AG10803 (cell line): ENCODE measurements at places on chromosomes 3 and 15.

- no peak for DNase-seq
These were observed 8.4 kb upstream of the CA12 start for GRCh38 chr15:63389902-63390670.

- DNase-seq, result no peak
These were observed 78.4 kb downstream of the WDR72 start for GRCh38 chr15:53681056-53681455.

DNA sequence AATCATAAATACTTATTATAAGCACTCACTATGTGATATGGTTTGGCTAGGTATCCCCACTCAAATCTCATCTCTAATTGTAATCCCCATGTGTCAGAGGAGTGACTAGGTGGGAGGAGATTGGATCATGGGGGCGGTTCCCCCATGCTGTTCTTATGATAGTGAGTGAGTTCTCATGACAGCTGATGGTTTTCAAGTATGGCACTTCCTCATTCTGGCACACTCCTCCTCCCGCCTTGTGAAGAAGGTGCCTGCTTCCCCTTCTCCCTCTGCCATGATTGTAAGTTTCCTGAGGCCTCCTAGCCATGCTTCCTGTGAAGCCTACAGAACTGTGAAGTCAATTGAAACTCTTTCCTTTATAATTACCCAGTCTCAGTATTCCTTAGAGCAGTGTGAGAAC lies 53.3 kb upstream of the CHMP2B start:
- DNase-seq, result no peak

- DNase-seq, result peak; percentile 69
These were observed 256.9 kb downstream of the SQOR start for GRCh38 chr15:45891766-45892165.

DNA sequence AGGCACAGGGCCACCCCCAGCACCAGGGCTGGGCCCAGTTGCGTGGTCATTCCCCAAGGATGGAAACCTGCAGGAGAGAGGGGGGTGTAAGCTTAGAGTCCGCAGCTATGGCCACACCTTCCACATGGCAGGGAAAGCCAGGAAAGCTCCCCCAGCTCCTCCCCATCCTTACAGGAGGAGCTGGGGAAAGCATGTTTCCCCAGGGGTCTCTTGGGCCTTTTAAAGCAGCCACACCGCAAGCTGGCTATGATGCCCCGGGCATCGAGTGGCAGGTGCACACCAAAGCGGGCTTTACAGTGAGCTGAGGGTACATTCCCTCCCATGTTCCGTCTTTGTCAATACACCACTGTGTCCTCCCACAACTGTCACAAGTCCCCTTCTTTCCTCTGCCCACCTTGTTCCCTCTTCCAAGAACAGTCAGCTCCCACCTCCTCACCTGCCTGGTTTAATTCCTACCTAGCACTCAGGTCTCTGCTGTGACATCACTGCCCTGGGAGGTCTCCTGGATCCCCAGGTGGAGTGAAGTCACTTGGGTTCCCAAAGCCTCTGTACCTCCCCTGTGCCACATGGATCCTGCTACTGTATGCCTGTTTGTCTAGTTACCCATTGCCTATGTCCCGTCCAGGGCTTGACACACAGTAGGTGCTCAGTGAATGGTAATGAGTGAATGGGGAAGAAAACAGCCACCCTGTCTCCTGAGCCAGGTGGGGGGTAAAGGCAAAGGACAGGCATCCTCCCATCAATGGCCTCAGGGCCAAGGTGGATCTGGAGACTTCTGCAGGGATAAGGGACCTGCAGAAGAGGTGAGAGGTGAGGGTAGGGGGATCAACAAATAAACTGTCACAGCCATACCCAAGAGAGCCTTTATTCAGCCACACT lies 3.4 kb downstream of the HYAL3 start:
- DNase-seq, result no peak

DNA sequence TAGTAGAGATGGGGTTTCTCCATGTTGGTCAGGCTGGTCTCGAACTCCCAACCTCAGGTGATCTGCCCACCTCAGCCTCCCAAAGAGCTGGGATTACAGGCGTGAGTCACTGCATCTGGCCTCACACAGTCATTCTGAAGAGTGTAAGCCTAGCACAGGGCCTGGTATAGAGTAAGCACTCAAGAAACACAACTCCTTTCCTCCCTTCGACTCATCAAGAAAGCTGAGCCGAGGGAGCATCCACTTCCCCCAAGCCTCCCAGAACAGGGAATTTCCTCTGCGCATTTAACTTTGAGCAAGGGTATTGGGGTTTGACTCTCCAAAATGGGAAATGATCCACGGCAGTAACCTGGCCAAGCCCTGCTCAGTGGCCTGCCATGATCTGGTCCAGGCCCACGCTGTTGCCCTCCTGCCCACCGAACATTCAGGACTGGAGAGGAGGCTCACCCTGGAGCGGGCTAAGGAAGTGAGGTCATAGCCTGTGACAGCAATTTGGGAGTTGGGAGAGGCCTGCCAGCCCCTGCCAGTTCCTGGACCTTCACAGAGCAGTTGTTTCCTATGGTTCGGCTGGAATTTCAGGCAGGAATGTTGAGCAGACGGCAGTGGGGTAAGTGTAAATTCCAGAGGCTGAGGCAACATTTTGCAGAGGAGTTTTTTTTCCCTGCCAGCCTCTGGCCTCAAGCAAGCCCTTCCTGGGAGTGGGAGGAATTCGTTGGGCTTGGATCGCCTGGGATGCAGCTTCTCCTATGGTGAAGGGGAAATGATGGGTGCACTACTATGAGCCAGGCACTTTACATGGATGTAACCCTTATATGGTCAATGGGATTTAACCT lies 21.2 kb upstream of the SMAD3 start:
- peak; percentile 96 for DNase-seq

DNA sequence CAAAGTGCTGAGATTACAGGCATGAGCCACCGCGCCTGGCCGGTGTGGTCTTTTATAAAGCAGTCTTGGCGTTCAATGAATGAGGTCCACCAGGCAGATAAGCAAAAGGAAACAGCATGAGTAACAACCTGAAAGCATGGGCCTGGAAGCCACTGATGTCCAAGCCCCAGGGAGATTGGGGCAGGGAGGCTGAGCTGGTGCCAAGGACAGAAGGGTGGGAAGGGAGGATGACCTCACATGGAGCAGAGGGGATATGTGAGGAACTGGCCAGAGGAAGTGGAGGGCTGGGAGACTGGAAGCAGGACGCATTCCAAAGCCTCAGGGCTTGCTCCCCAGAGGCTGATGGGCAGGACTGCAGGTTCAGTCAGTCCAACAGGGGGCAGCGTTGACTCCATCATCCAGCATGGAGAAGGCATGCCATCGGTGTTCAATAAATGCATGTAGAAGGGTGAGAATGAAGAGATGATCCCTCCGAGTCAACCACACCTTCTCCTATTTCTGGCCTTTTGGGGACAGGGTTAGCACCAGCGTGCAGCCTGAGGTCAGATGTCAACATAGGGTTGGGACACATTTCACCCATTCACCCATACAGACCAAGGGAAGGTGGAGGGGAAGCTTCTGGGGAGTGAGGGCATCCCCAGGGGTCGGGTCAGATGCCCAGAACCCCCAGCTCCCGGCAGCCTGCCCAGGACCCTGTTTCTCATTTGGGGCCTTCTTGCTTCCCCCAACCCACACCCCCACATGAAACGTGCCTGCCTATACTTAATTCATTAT lies 14.8 kb downstream of the MYL3 start:
- peak; percentile 38 for DNase-seq

- DNase-seq, result no peak
These were observed 1189.5 kb downstream of the ZPLD1 start for GRCh38 chr3:103624271-103624670.

GRCh38 chr3:16936676-16937230 lies 52.0 kb downstream of the PLCL2 start:
- no peak for DNase-seq

GRCh38 chr3:63245726-63246241 lies 32.3 kb upstream of the SYNPR start:
- no peak for DNase-seq

- no peak for DNase-seq
These were observed 375.0 kb downstream of the MECOM start for GRCh38 chr3:169288553-169288952.

GRCh38 chr15:75200765-75201615 lies 692 bp upstream of the C15orf39 start:
- no peak for DNase-seq

DNA sequence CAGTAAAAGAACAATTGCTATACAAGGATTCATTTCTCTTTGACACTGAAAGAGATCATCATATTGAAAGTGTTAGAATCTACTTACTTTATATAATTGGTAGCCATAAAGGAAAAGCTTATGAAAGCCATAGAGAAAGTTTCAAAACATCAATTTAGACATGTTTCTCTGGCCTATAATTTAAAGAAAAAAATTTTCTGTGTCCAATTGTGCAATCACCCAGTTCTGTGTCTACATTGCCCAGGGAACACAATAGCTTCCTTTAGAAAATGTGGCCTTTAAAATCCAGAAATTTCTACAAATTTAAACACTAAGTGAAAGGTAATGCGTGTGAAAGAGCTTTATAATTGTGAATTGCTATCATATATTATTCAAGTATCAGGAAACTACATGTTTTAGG lies 259.2 kb downstream of the GBE1 start:
- no peak for DNase-seq

DNA sequence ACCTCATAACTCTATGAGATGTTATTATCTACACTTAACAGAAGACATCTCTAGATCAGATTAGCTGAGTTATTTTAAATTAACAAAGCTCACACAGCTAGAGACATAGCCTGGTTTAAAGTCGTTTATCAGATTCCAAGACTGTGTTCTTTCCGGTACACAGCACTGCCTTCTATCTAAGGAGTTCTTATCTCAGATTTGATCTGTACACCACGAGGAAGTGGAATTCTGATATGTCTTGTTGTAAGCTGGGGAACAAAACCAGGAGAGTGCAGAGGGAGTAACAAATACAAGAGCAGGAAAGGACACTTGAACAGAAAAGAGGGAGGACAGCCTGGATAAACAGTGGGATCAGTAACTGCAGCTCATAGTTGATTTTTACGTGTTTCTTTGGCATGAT lies 61.7 kb upstream of the KCNMB2 start:
- DNase-seq, result no peak

DNA sequence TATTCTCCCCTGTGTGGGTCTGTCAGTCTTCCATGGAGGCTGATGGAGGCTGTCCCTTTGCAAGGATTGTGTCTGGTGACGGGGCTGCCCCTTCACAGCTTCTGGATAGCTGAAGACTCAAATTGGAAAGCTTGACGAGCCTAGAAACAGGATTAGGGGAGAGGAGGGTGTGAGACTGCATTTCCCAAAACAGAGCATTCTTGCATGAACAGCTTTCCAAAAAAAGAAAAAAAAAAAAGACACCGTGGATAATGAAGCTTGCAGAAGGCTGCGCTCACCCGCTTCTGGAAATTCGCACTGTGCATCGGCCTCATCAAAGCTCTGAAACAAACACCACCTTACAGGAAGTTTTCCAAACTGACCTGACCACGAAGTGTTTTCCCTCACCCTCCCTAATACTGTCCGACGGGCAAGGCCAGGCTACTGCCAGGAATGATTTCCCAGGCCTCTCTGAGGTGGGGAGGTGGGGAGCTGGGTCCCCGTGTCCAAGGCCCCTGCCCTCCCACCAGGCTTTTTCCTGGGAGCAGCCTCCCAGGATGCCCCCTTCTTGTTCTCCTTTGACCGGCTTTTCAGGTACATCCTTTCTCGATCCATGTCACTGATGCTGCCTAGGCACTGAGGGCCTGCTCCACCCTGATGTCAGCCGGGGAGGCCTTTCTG lies 24.9 kb upstream of the MUC4 start:
- DNase-seq, result no peak

DNA sequence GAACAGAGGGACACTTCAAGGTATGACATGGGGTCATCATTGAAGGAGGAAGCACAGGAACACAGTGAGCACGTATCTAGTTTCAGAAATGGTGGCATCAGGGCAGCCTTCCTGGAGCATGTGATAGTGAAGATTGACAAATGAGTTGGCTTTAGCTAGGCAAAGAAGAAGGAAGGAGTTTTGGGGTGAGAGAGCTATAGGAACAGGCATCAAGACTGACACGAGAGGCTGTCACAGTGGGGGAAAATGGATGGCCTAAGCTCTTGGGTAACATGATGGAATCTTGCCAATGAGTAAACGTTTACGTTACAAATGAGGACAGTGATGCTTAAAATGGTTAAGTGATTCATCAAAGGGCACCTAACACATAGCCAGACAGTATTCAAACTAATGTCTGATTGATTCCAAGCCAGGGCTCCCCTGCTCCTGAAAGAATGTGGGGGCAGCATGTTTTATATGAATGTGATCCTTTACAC lies 23.1 kb upstream of the GPR171 start:
- DNase-seq, result peak; percentile 64

- DNase-seq, result no peak
These were observed 552 bp upstream of the XYLB start for GRCh38 chr3:38345879-38346586.

DNA sequence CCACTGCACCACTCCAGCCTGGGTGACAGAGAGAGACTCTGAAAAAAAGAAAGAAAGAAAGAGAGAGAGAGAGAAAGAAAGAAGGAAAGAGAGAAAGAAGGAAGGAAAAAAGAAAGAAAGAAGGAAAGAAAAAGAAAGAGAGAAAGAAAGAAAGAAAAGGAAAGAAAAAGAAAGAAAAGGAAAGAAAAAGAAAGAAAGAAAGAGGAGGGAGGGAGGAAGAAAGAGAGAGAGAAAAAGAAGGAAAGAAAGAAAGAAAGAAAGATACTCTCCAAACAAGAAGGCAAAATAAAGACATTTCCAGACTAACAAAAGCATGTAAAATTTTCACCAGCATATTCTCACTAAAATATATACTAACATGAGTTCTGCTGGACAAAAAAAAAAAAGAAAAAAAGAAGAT lies 228.7 kb downstream of the DPH6 start:
- DNase-seq, result no peak

GRCh38 chr3:143605233-143605950 lies 242.9 kb downstream of the SLC9A9 start:
- no peak for DNase-seq

DNA sequence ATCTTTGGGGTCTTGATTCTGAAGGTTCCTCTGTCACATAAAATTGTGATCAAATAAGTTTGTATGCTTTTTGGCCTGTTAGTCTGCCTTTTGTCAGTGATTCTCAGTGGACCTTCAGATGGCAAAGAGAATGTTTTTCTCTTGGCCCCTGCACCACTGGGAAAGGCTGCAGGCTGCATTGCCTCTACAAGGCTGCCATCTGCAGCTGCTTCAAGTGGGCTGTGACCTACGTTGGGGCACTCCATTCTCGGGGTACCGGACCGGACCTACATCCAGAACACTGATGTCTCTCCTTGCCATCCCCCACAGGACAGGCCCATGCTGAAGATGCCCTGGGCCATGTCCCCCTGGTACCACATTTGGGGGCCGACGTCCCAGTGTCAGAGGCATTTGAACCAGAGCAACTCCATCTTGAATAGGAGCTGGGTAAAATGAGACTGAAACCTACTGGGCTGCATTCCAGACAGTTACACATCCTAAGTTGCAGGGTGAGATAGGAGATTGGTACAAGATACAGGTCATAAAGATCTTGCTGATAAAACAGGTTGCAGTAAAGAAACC lies 37.5 kb upstream of the MFGE8 start:
- DNase-seq, result no peak

- no peak for DNase-seq
These were observed 126.7 kb downstream of the SERPINI1 start for GRCh38 chr3:167862104-167862730.

DNA sequence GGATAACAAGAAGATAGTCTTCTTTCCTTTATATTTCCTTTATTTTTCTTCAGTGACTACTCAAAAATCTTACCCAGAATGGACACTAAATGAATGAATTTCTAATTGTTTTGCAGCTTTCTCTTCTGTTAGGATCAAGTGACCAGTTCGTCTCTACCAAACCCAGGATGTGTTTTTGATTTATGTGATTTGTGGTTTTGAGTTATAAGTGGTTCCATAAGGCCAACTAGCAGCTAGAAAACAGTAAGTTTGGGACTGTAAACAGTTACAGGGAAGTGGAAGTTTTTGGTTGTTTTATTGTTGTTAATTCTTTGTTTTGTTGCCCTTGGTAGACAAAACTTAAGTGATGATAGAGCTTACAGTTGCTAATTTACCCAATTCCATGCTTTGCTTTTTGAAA lies 456.5 kb downstream of the IL5RA start:
- no peak for DNase-seq
